HFF-Myc (cell line): ENCODE measurements at places on chromosomes 5 and 9.

GRCh38 chr9:35112257-35113020, 3.2 kb downstream of the ATOSB start:
- DNase-seq: no peak

- DNase-seq: no peak
Observed at GRCh38 chr9:115712981-115713380, 440.6 kb upstream of the PAPPA start.

DNA sequence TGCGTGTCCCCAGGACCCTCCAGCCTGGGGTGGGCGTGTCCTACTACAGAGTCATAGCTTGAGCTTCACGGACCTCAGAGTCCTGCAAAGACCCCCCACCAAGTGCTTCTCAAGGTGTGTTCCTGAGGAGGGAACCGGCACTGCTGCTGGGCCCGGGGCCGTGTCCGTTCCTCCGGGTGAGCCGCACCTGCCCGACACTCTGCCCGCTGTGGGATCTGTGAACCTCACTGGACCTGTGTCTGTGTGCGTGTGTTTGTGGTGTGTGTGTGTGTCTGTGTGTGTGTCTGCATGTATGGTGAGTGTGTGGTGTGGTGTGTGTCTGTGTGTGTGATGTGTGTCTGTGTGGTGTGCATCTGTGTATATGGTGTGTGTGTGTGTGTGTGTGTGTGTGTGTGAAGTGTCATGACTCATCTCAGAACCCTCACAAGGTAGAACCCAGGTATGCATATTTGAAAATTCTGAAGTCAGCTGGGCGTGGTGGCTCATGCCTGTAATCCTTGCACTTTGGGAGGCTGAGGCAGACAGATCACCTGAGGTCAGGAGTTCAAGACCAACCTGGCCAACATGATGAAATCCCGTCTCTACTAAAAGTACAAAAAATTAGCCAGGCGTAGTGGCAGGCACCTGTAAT, 40.9 kb upstream of the RXRA start:
- DNase-seq: no peak

DNA sequence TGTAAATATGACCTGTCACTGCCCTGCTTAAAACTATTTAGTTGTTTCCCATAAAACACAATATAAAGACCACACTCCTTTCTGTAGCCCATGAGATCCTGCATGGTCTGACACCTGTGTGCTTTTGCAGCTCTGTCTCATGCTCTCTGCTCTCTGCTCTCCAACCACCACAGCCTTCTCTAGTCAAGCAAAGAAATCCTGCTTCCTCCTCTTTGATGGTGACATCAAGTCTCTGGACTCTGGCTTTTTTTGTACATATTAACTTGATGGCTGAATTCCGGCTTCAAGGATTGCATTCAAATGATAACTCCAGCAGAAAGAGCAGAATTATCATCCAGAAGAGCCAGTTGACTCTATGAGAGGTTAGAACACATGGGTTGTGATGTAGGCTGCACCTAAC, 58.2 kb downstream of the CHSY3 start:
- no peak for DNase-seq

GRCh38 chr5:109739741-109740728, 50.3 kb downstream of the MAN2A1 start:
- peak; percentile 43 for DNase-seq
